ENCODE measurements at places on chromosomes 6 and 20. TPM values are rescaled to one million over a fixed set of nuclear protein-coding genes. Genes with fewer than 3 reads are reported as not detected.

GRCh38 chr6:132933090-132933489 is 118.7 kb downstream of the RPS12 start:
- H3K27ac ChIP-seq: no peak overlapping the region
- no peaks in the 10 kb centered on the region for H3K27me3 ChIP-seq
- H3K4me3 ChIP-seq: no peak overlapping the region

STX11 gene
- 38.3 TPM for total RNA-seq

DEFB112 gene
- total RNA-seq: not detected

DNA sequence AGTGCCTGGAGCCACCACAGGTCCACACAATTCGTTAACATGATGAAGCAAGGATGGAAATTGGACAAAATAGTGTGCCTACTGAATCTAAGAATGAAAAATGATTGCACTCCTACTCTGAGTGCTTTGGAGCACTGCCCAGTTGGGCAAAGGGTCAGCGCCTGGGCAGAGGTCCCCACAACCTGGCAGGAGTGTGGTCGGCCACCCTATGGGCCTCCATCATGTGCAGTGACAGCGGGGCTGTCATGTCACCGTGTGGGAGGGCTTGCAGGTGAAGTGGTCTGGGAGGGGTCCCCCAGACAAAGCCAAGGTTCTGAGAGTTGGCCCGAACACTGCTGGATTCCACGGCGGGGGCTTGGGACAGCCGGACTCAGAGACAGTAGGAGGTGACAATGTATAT is 36.2 kb upstream of the CD93 start:
- H3K4me1 ChIP-seq: peaks cover 36% of the 10 kb centered on the region
- DNase-seq: no peak
- H3K4me3 ChIP-seq: no peak overlapping the region

ZFAND3 gene
- 97.4 TPM for total RNA-seq

IMPG1 gene
- total RNA-seq: not detected

- no peaks in the 10 kb centered on the region for H3K36me3 ChIP-seq
- no peaks in the 10 kb centered on the region for H3K4me1 ChIP-seq
- no peak overlapping the region for H3K27ac ChIP-seq
- DNase-seq: no peak
- no peak overlapping the region for H3K4me3 ChIP-seq
Measured at GRCh38 chr6:163151212-163151611, 263.3 kb upstream of the QKI start.

DNA sequence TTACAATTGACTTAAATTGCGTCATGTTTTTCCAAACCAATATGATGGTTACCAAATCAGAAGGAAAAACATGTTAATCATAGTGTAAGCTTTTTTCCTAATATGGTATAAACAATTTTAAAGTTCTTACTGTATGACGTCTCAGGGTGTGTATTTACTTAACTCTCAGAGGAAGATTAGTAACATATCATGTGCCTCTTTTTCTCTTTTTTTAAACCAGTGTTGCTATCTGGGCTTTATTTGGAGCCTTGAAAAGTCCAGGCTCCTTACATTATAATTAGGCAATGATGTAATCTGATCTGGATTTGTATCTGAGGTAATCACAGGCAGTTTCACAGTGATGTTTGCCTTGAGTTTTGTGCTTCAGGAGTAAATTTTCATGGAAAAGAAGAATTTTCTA is 20.4 kb upstream of the RAB23 start:
- H3K4me3 ChIP-seq: no peak overlapping the region
- no peak for DNase-seq
- no peaks in the 10 kb centered on the region for H3K36me3 ChIP-seq
- no peaks in the 10 kb centered on the region for H3K4me1 ChIP-seq
- H3K27ac ChIP-seq: no peak overlapping the region

OOEP gene
- not detected for total RNA-seq

KHDC1L gene
- total RNA-seq: not detected

DNA sequence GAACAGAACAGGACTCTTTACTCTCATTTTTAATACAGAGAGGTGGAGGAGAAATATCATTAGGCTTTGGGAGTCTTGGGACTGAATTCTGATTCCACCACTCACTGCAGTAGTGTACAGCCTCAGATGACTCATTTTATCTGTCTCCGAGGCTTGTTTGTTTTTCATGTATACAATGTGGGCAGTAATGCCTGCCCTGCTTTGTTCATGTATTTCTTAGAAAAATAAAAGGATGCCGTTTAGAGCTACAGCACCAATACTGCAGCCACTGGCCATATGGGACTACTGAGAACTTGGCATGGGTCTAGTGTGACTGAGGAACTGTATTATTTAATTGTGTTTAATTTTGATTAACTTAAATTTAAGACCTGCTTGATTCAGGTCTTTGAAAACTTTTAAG is 41.2 kb upstream of the JAG1 start:
- H3K27me3 ChIP-seq: no peaks in the 10 kb centered on the region
- no peaks in the 10 kb centered on the region for H3K4me1 ChIP-seq
- no peak overlapping the region for H3K27ac ChIP-seq
- H3K4me3 ChIP-seq: no peak overlapping the region
- DNase-seq: no peak
- no peaks in the 10 kb centered on the region for H3K36me3 ChIP-seq

- no peak overlapping the region for H3K27ac ChIP-seq
- H3K4me3 ChIP-seq: no peak overlapping the region
- H3K27me3 ChIP-seq: no peaks in the 10 kb centered on the region
Measured at GRCh38 chr20:53402233-53403005, 191.2 kb downstream of the ZNF217 start.

ANGPT4 gene
- total RNA-seq: not detected

GRCh38 chr6:155186052-155186658 is 77.7 kb upstream of the CLDN20 start:
- no peaks in the 10 kb centered on the region for H3K36me3 ChIP-seq
- H3K4me1 ChIP-seq: no peaks in the 10 kb centered on the region
- DNase-seq: no peak
- no peaks in the 10 kb centered on the region for H3K27me3 ChIP-seq

DNA sequence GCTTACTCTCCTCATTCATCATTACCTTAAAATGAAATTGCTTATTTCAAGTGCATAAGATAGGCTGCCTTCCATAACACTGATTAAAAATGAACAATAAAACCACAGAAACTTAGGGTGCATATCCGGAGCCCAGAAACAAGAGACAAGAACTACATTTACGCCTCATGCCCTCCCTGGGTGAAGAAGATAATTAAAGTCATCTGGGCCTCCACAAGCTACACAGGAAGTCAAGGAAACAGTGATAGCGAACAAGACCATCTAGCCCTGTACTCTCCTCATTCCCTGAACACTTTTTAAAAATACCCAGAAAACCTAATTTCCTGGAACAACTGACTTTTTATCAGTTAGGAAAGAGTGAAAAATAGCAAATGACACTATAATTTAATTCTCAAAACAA is 6.3 kb downstream of the SOD2 start:
- no peaks in the 10 kb centered on the region for H3K27me3 ChIP-seq
- peaks cover 1% of the 10 kb centered on the region for H3K4me1 ChIP-seq
- no peak for DNase-seq
- H3K36me3 ChIP-seq: peaks cover 35% of the 10 kb centered on the region
- no peak overlapping the region for H3K27ac ChIP-seq
- H3K4me3 ChIP-seq: no peak overlapping the region

GRCh38 chr20:31452575-31452974 is 12.1 kb downstream of the DEFB123 start:
- no peaks in the 10 kb centered on the region for H3K27me3 ChIP-seq
- no peaks in the 10 kb centered on the region for H3K4me1 ChIP-seq
- no peak overlapping the region for H3K27ac ChIP-seq
- no peaks in the 10 kb centered on the region for H3K36me3 ChIP-seq
- no peak for DNase-seq

- H3K4me1 ChIP-seq: no peaks in the 10 kb centered on the region
- H3K27ac ChIP-seq: no peak overlapping the region
Measured at GRCh38 chr20:60804918-60805630, 447.0 kb upstream of the CDH4 start.

PAX1 gene
- total RNA-seq: not detected

DNA sequence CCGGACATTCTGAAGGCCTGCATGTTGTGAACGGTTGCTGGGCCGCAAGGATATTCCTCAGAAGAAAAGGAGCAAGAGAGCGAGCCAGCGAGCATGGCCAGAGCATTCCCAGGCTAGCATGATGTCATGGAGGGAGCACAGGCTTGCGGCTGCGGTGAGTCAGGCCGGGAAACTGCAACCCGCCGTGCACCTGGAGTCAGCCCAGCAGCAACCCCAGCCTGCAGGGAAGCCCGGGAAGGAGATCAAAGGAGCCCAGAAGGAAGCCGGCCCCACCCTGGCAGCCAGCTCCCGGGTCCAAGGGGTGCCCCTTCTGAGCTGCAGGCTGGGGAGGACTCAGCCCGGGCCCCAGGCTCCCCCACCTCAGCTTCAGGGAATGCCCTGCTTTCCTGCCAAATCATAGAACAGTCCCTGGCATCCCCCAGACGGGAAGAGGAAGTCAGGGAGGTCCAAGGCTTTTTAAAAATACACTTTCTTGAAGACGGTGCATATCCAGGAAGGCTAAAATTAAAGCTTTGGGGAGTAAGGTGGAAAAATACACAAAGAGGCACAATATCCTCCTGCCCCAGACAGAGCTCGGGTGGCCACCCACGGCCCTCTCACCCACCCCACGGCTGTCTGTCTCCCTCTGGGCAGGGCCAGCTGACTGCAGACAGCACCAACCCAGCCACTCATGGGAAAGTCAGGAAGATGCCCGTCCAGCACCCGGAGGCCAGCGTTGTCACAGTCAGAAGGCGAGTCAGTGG is 53.7 kb downstream of the BMP7 start:
- H3K27me3 ChIP-seq: no peaks in the 10 kb centered on the region
- no peaks in the 10 kb centered on the region for H3K4me1 ChIP-seq
- no peak overlapping the region for H3K27ac ChIP-seq
- no peak overlapping the region for H3K4me3 ChIP-seq
- DNase-seq: no peak
- H3K36me3 ChIP-seq: no peaks in the 10 kb centered on the region

GRCh38 chr6:43396408-43397149 is 27.1 kb upstream of the ZNF318 start:
- H3K4me1 ChIP-seq: peaks cover 19% of the 10 kb centered on the region
- H3K36me3 ChIP-seq: no peaks in the 10 kb centered on the region
- peaks cover 21% of the 10 kb centered on the region for H3K27me3 ChIP-seq
- DNase-seq: no peak

DNA sequence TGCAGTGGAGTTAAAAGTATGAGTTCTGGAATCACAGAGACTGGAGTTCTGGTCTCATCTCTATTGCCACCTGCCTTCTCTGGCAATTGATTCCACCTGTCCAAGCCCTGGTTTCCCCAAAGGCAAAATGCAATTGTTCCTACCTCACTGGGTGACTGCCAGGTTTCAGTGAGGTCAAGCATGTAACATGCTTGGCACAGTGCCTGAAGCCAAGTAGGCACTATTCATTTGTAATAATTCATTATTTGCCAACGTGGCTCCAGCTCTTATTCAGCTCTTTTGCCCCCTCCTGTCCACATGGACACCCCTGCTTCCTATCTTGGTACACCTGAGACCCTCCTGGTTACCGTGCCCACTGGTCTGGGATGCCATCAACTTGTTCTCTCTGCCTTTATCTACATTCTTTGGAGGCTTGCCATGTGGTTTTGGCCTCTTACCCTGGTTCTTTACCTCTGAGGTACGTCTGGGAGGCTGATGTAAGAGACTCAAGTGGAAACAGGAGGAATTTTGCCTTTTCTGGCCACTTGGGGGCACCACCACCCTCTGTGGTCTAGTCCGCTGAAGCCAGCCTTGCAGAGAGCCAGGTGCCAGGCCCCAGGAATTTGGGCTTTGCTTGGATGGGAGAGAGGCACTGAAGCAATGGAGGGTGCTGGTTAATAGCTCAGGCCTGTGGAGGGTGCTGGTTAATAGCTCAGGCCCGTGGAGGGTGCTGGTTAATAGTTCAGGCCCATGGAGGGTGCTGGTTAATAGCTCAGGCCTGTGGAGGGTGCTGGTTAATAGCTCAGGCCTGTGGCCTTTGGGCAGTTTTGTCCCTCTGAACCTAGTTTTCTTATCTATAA is 1.7 kb downstream of the KCNK15 start:
- H3K27me3 ChIP-seq: peaks cover 17% of the 10 kb centered on the region
- no peak overlapping the region for H3K4me3 ChIP-seq
- no peak overlapping the region for H3K27ac ChIP-seq
- peak; percentile 73 for DNase-seq
- peaks cover 6% of the 10 kb centered on the region for H3K4me1 ChIP-seq

GRCh38 chr6:27553123-27553904 is 80.4 kb upstream of the ZNF184 start:
- no peaks in the 10 kb centered on the region for H3K36me3 ChIP-seq
- H3K4me1 ChIP-seq: no peaks in the 10 kb centered on the region
- H3K4me3 ChIP-seq: no peak overlapping the region
- peaks cover 64% of the 10 kb centered on the region for H3K27me3 ChIP-seq

DNA sequence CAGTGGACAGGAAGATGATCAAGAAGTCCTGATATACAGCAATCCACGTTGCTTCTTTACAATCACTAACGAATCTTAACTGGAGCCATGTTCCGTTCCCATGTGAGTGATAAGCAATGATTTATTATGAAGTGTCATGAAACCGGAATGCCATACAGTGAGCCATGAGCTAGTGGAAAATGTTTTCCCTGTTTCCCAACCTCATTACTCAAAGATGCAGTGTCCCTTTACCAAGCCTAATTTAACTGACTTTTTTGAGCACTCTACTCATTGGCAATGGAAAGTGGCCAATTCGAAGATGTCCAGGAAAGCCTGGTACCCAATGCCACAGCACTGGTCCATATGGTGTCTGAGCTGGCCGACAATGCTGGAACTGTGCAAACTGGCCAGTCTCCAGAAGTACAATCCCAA is 148.3 kb downstream of the ZNF217 start:
- H3K4me3 ChIP-seq: no peak overlapping the region
- DNase-seq: no peak
- H3K4me1 ChIP-seq: no peaks in the 10 kb centered on the region
- no peaks in the 10 kb centered on the region for H3K36me3 ChIP-seq
- H3K27ac ChIP-seq: no peak overlapping the region

- H3K4me1 ChIP-seq: peaks cover 13% of the 10 kb centered on the region
- H3K27me3 ChIP-seq: peaks cover 10% of the 10 kb centered on the region
- H3K36me3 ChIP-seq: no peaks in the 10 kb centered on the region
- DNase-seq: peak; percentile 31
Measured at GRCh38 chr20:1263853-1264252, 2.2 kb upstream of the SNPH start.

- no peak overlapping the region for H3K4me3 ChIP-seq
- H3K27me3 ChIP-seq: no peaks in the 10 kb centered on the region
- H3K27ac ChIP-seq: no peak overlapping the region
- no peaks in the 10 kb centered on the region for H3K4me1 ChIP-seq
- no peak for DNase-seq
Measured at GRCh38 chr6:159254186-159254585, 85.0 kb downstream of the FNDC1 start.

GRCh38 chr6:116954938-116955337 is 77.9 kb downstream of the RFX6 start:
- no peaks in the 10 kb centered on the region for H3K4me1 ChIP-seq
- H3K27me3 ChIP-seq: no peaks in the 10 kb centered on the region
- H3K36me3 ChIP-seq: no peaks in the 10 kb centered on the region
- DNase-seq: no peak
- no peak overlapping the region for H3K4me3 ChIP-seq

- no peaks in the 10 kb centered on the region for H3K36me3 ChIP-seq
- H3K4me1 ChIP-seq: no peaks in the 10 kb centered on the region
- H3K27me3 ChIP-seq: no peaks in the 10 kb centered on the region
- no peak overlapping the region for H3K27ac ChIP-seq
Measured at GRCh38 chr20:51342510-51343236, 199.8 kb downstream of the NFATC2 start.
